ENCODE measurements at places on chromosomes 3 and 15.
A peak's percentile ranks its signal among the peaks of the same experiment; 100 is the strongest.

- no peak for DNase-seq
These were observed 212.5 kb downstream of the EPHB1 start for GRCh38 chr3:135007607-135008006.

DNA sequence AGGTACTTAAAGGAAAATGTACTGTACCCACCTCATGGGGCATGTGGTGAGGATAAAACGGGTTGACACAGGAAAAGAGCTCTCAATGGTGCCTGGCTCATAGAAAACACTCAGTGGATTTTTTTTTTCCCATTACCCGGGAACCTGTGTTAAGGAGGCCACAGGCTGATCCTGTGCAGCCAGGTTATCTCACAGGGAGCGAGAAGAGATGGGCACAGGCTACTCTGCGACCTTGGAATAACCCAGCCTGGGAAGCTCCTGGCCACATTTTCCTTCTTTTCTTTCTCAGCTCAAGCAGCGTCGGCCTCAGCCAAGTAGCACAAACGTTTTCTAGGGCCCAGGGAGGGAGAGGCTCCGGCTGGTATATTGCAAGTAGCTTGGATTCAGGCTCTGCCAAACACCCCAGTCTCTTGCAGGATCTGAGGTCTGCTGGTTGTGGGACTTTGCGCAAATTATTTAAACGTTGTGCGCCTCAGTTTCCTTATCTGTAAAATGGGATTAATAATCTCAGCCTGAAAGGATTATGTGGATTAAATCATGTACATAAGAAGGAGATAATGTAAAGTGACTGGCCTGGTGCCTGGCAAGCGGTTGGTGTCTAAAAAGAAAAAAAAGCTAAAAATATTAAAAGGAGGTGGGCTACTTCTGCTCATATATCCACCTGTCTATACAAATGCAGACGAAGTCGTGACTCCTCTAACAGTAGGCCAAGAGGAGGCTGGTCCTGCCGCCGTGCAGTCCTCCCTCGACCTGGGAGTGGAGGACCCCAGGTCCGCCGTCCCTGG lies 2.2 kb downstream of the FURIN start:
- DNase-seq = no peak

GRCh38 chr15:31830591-31830990 lies 199.7 kb upstream of the CHRNA7 start:
- DNase-seq = no peak

- no peak for DNase-seq
These were observed 12.8 kb downstream of the NXPE3 start for GRCh38 chr3:101791778-101792177.

GRCh38 chr3:146585156-146585555 lies 20.0 kb downstream of the PLSCR5 start:
- no peak for DNase-seq

DNA sequence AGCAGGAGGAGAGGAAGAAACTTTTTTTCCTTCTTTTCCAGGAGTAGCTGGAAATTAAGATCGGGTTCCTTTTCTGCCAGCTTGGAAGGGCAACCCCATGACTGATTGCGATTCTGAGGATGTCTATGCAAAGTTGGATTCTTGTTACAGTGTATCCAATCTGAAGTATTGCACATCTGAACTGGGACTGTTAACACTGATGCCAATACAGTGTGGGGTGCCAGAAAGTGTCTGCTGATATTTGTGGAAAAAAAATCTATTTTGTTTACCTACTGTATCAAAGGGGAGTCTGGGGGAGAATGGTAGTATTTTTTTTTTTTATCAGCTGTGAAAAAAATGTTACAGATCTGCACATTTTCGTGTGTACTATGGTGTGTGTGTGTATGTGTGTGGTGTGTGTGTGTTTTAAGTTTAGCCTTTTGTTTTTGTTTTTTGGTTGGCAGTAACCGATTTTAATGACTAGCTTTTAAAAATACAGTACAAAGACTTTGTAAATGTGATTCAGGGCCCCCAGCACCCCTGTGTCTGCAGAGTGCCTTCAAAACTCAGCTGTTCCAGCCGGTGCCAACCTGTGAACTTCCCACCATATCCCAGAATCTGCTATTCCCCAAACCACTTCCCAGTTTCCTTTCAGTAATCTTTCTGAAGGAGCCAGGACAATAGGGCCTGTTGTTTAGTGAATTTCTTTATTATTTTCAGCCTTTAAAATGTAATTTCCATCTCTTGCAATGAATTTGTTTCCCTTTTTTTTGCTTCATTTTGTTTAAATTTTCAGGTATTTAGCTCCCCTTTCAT lies 1.9 kb downstream of the RAP2B start:
- DNase-seq = no peak

DNA sequence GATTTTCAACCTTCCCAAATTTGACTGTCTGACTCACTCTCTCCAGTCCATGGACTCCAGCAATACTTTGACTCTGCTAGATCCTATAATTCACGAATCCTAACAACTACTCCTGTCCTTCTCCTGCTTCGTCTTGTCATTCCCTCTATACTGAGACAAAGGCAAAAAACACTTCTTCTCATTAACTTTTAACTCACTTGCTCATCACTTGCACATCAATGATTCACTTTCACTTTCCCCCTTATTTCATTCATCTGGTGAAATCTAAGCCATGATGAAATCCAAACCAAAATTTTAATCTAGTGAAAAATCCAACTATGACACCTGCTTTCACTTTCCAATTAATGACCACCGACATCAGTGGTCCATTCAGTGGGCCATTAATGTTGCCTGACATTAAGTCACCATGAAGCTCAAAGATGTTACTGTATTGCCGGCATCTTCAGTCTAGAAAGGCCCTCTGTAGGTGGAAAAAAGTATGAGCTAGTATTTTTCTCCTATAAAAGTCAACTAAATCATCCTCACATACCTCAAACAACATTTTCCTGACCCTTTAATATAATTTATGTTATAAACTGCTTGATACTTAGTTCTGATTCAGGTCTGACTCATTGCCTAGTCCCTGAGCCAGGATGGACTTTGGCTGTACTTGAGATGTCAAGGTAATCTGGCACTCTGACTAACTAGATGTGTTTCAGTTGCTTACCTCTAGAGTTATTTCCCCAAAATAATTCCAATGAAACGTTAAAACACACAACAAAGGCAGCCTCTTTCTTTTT lies 158.6 kb downstream of the CNTN6 start:
- no peak for DNase-seq

DNA sequence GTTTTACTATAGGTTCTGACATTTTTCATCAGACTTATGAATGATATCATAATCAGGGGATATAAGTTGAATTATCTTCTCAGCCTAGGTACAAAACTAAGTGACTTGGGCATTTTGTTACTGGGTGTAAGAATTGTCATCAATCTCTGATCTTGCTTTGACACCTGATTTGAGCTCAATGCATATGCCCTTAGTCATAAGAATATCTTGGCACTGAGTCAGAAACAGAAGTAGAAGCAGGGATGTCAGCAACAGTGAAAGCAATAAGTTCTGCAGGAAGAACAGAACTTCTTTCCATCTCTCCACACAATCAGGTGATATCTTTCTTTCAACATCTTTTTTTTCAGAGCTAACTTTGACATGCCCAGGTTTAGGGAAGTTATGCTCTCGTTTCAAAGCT lies 14.6 kb downstream of the SLITRK3 start:
- DNase-seq = no peak

GRCh38 chr3:188446766-188447165 lies 292.8 kb downstream of the LPP start:
- DNase-seq = no peak

- DNase-seq = no peak
These were observed 25.8 kb upstream of the UBXN7 start for GRCh38 chr3:196458063-196458462.

GRCh38 chr3:30872879-30873278 lies 21.6 kb downstream of the GADL1 start:
- no peak for DNase-seq

GRCh38 chr3:16379838-16380237 lies 114.8 kb downstream of the OXNAD1 start:
- DNase-seq = no peak

- DNase-seq = no peak
These were observed 128.0 kb upstream of the CBLB start for GRCh38 chr3:105996781-105997180.

DNA sequence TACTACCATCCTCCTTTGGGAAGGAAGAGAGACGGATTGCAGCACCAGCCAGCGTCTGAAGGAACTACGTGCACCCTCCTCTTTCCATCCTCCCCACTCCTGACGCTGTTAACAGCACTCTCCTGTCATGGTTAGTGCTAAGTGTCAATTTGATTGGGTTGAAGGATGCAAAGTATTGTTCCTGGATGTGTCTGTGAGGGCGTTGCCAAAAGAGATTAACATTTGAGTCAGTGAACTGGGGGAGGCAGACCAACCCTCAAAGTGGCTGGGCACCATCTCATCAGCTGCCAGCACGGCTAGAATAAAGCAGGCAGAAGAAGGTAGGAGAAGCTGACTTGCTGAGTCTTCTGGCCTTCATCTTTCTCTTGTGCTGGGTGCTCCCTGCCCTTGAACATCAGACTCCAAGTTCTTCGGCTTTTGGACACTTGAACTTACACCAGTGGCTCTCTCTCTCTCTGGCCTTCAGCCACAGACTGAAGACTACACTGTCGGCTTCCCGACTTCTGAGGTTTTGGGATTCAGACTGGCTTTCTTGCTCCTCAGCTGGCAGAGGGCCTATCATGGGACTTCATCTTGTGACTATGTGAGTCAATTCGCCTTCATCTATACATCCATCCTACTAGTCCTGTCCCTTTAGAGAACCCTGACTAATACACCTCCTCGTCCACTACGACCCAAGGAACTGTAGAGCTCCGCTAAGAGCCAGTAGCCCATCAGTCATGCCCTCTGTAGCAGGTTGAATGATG lies 128.2 kb upstream of the HES1 start:
- no peak for DNase-seq

- DNase-seq = no peak
These were observed 9.9 kb downstream of the C3orf22 start for GRCh38 chr3:126548556-126549466.

GRCh38 chr3:73604451-73604850 lies 20.3 kb downstream of the PDZRN3 start:
- DNase-seq = no peak

GRCh38 chr15:73082812-73083211 lies 30.5 kb downstream of the NEO1 start:
- DNase-seq = no peak

DNA sequence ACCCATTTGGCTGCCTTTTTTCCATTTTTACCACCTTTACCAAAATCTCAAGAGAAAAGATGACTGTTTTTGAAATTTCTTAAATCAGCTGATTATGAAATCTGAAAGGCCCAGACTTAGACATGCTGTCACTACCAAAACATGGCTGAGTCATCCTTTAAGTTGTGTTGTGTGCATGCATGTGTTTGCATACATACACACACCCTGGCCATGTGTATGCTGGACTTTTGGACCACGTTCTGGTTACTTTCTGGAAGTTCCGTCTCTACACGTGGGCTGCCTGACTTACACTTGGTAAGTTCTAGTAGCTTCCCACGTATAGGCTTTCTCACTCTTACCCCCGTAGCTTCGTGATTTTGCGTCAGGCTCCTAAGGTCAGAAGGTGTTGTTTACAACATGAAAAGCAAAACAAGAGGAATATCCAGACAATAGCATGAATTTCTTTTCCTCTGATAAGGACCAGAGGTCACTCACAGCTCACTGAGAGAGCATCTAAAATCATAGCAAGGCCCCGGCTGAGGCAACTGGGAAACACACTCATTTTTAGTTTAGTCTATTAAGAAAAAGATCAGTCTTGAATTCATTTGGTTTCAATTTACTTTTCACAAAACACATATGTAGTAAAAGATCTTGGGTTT lies 62.4 kb downstream of the COL8A1 start:
- no peak for DNase-seq

- DNase-seq = no peak
These were observed 451.3 kb upstream of the AGTR1 start for GRCh38 chr3:148246291-148246923.

- no peak for DNase-seq
These were observed 728.1 kb downstream of the OTOL1 start for GRCh38 chr3:162224746-162225145.

GRCh38 chr15:38028869-38029268 lies 94.4 kb downstream of the TMCO5A start:
- no peak for DNase-seq

GRCh38 chr3:145055375-145056076 lies 1083.9 kb downstream of the DIPK2A start:
- no peak for DNase-seq

DNA sequence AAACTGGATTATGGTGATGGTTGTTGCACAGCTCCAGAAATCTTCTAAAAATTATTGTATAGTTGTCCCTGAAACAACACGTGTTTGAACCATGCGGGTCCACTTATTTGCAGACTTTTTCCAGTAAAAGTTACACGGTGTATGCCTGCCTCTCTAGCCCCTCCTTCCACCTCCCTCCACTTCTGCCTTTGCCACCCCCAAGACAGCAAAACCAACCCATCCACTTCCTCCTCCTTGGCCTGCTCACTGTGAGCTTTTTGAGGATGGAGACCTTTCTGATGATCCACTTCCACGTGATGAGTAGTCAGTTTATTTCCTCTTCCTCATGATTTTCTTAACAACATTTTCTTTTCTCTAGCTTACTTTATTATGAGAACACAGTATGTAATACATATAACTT lies 5.4 kb downstream of the CYFIP1 start:
- DNase-seq = no peak

GRCh38 chr3:143001034-143001368 lies 369 bp upstream of the U2SURP start:
- DNase-seq = no peak

DNA sequence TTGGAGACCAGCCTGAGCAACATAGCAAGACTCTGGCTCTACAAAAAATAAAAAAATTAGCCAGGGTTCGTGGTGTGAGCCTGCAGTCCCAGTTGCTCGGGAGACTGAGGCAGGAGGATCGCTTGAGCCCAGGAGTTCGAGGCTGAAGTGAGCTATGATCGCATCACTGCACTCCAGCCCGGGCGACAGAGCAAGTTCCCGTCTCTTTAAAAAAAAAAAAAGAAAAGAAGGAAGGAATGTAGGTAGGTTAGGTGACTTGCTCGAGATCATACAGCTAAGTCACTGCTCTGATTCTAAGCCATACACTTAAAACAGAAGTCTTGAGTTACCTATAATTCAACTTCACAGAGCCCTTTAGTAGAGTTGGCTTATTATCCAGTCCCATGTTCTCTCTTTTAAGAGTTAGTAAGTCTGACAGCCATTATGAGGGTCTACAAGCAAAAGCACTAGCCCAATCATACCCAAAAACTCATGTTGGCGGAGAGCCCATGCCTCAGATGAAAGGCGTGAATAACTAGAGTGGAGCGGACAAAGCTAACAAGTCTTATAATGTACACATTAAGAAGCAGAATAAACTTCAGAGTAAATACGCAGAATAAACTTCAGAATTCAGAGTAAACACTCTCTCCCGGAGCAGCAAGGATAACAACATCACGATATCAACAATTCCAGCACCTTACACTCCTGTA lies 768 bp downstream of the AAGAB start:
- peak; percentile 34 for DNase-seq

DNA sequence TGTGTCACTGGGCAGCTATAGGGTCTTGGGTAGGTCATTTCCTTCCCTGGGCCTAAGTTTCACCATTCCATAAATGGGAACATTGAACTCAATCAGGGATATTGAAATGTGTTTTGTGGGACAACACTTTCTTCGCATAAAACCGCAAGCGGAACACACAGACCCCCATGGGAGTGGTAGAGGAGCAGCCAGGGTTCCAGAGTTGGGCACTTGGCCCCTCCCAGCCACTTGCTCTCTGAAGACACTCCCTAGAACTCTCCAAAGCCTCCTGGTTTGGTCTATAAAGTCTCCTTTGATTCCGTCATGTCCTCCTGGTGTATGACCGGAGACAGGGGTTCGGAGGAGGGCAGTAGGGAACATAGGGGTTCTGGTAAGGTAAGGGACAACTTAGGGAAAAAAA lies 271.7 kb downstream of the UACA start:
- DNase-seq = no peak

- peak; percentile 15 for DNase-seq
These were observed 30.1 kb downstream of the FOXL2 start for GRCh38 chr3:138916824-138917223.

Measured in NCI-H524 (cell line).